ENCODE measurements at places on chromosomes 5 and 9.

DNA sequence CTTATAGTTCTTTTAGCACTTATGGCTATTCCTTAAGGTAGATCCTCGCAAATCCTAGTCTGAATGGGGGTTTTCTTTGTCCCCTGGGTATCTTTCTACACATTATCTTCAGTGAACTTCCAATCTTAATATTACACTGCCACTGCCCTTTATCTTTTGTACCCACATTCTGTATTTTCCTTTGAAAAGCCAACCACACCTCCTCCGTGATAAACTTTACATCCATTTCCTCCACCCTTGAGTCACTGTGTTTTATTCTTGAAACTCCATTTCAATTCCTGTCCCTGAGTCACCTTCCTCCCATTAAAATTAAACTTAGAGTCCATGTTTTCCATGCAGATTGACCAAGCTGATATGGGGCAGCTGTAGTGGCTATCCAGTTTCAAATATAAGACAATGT is 43.2 kb upstream of the RICTOR start:
- H3K4me1 ChIP-seq = peaks cover 9% of the 10 kb centered on the region
- H3K27me3 ChIP-seq = no peaks in the 10 kb centered on the region
- no peak for DNase-seq
- H3K27ac ChIP-seq = no peak overlapping the region
- no peaks in the 10 kb centered on the region for H3K36me3 ChIP-seq

DNA sequence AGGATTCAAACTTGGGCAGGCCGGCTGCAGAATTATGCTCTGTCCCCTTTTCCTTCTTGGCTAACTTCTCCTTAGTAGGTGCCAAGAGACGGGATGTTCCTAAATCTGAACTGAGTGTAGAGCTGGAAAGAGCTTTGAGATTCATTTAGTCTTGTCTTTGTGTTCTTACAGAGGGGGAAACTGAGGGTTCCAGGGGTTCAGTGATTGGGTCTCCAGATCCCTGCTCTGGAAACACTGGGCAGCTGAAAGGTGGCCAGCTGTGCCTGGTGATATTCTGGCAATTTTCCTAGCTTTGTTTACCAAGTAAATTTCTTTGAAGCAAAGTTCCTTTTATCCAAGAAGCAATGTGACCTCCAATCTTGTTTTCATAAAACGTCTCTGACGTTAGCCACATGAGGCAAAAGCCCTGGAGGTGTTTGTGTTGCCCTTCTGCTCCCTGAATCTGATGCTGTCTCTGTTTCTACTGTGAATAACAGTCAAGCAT is 288.7 kb downstream of the ZSWIM6 start:
- no peaks in the 10 kb centered on the region for H3K4me1 ChIP-seq
- no peak overlapping the region for H3K4me3 ChIP-seq
- no peaks in the 10 kb centered on the region for H3K36me3 ChIP-seq
- no peak for DNase-seq
- H3K27me3 ChIP-seq = no peaks in the 10 kb centered on the region
- no peak overlapping the region for H3K27ac ChIP-seq

GRCh38 chr5:128271859-128272464 is 188.4 kb downstream of the SLC12A2 start:
- no peaks in the 10 kb centered on the region for H3K27me3 ChIP-seq
- H3K4me3 ChIP-seq = no peak overlapping the region
- no peak overlapping the region for H3K27ac ChIP-seq
- DNase-seq = no peak
- peaks cover 82% of the 10 kb centered on the region for H3K36me3 ChIP-seq
- H3K4me1 ChIP-seq = no peaks in the 10 kb centered on the region

DNA sequence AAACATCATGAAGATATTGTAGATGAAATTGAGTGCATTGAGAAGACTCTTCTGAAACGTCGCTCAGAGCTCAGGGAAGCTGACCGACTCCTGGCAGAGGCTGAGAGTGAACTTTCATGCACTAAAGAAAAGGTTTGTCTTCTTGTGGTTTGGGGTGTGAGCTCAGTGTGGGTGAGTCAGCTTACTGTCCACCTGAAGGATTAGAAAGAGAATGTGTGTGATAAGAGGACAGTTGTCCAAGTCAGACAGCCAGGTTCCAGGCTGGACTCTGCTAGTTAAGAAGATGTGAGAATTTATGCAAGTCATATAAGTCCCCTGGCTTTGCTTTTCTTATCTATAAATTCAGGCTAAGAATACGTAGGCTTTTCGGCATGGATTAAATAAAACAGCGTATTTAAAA is 46.9 kb downstream of the RAB14 start:
- H3K27ac ChIP-seq = peak overlapping the region; percentile 47
- peaks cover 54% of the 10 kb centered on the region for H3K36me3 ChIP-seq
- H3K4me3 ChIP-seq = no peak overlapping the region

- no peak overlapping the region for H3K4me3 ChIP-seq
- H3K27me3 ChIP-seq = peaks cover 5% of the 10 kb centered on the region
- H3K4me1 ChIP-seq = no peaks in the 10 kb centered on the region
- no peaks in the 10 kb centered on the region for H3K36me3 ChIP-seq
- H3K27ac ChIP-seq = no peak overlapping the region
- no peak for DNase-seq
Measured at GRCh38 chr5:121151534-121151933, 687.4 kb downstream of the PRR16 start.

- no peaks in the 10 kb centered on the region for H3K4me1 ChIP-seq
- DNase-seq = no peak
- H3K27me3 ChIP-seq = no peaks in the 10 kb centered on the region
- H3K36me3 ChIP-seq = no peaks in the 10 kb centered on the region
Measured at GRCh38 chr5:167861129-167861927, 430.1 kb upstream of the WWC1 start.

DNA sequence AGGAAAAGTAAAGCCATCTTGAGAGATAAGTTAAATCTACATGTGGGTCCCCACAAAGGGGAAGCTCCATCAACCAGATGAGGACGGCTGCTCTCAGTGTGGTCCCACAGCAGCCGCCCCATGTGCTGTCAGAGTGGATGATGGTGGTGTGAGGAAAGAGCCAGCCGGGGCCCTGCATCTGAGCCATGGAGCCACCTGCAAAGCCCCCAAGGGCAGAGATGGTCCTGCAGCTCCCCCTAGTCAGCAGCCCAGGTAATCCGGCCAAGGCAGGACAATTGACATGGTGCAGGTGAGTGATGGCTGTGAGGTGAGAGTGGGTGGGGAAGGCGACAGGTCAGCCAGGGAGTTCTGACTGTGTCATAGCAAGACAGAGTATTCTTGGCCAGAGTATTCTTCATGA is 458.8 kb downstream of the ICE1 start:
- DNase-seq = no peak
- H3K4me1 ChIP-seq = no peaks in the 10 kb centered on the region
- no peak overlapping the region for H3K27ac ChIP-seq
- no peaks in the 10 kb centered on the region for H3K36me3 ChIP-seq
- no peak overlapping the region for H3K4me3 ChIP-seq
- peaks cover 14% of the 10 kb centered on the region for H3K27me3 ChIP-seq

DNA sequence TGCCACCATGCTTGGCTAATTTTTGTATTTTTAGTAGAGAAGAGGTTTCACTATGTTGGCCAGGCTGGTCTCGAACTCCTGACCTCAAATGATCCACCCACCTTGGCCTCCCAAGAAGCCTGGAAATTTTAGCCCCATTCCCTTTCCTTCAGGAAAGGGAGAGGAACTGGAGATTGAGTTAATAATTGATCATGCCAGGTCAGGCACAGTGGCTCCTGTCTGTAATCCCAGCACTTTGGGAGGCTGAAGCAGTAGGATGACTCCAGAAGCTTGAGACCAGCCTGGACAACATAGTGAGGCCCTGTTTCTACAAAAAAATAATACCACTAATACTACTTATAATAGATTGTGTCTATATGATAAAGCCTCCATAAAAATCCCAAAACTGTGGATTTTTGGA is 124.6 kb downstream of the UNC13B start:
- H3K4me1 ChIP-seq = peaks cover 6% of the 10 kb centered on the region
- no peak for DNase-seq
- no peaks in the 10 kb centered on the region for H3K27me3 ChIP-seq

- H3K4me1 ChIP-seq = no peaks in the 10 kb centered on the region
- no peak overlapping the region for H3K27ac ChIP-seq
- no peaks in the 10 kb centered on the region for H3K27me3 ChIP-seq
Measured at GRCh38 chr9:7130266-7130820, 372.6 kb downstream of the KDM4C start.

- H3K27me3 ChIP-seq = no peaks in the 10 kb centered on the region
- H3K27ac ChIP-seq = no peak overlapping the region
- no peaks in the 10 kb centered on the region for H3K4me1 ChIP-seq
- no peak overlapping the region for H3K4me3 ChIP-seq
- DNase-seq = no peak
Measured at GRCh38 chr5:60789551-60789950, 54.5 kb downstream of the ELOVL7 start.

DNA sequence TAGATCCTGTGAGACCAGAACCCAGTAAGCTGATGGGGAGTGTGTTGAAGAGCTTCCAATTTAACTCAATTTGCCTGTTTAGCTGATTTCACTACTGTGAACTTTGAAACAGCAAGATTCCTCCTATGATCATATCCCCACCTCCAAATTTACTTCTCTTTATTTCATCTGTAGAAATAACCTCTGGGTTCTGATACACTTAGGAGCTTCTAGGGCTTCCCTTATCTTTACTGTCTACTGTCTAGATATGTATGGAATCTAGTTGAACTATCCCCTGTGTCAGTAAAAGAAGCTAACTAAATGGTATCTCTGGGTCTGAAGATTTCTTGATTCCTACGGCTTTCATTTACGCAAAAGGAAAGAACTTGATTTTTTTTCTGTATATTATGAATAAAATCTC is 116.8 kb downstream of the GCNT1 start:
- H3K27me3 ChIP-seq = no peaks in the 10 kb centered on the region
- no peak for DNase-seq
- no peak overlapping the region for H3K27ac ChIP-seq

GRCh38 chr9:5714501-5715401 is 85.8 kb downstream of the RIC1 start:
- H3K36me3 ChIP-seq = peaks cover 41% of the 10 kb centered on the region
- H3K4me3 ChIP-seq = no peak overlapping the region
- DNase-seq = no peak
- peak overlapping the region; percentile 12 for H3K27ac ChIP-seq
- no peaks in the 10 kb centered on the region for H3K27me3 ChIP-seq

GRCh38 chr9:73597039-73597438 is 445.4 kb downstream of the ANXA1 start:
- no peaks in the 10 kb centered on the region for H3K36me3 ChIP-seq
- DNase-seq = no peak
- no peak overlapping the region for H3K27ac ChIP-seq
- H3K4me1 ChIP-seq = no peaks in the 10 kb centered on the region

DNA sequence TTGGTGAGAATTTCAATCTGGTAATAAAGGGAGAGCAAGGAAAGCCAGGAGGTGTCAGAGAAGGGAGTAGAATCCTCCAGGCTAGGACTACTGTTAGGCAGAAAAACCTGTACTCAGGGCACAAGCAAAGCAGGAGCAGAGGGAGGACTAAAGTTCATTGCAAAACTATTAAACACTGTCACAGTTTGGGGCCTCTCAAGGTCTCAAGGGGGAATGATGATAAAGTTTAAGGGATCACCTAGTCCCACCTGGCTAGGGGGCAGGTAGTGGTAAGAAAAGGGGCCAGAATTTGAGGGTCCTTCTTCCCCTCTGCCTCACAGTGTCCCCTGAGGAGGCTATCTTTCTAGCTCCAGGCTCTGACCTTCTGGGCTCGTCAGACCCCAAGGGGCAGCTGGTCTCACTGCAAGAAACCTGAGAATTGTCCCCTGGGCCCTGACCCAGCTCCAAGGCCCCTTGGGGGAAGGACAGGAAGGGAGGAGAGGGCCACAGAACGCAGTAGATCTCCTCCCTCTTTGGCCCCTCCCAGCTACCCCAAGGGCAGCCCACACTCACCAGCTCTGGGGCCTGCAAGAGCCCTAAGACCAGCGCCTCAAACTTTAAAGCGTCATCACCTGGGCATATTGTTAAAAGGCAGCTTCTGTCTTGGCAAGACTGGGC is 974 bp downstream of the CCDC69 start:
- no peak overlapping the region for H3K27ac ChIP-seq
- no peak for DNase-seq
- H3K4me3 ChIP-seq = no peak overlapping the region
- no peaks in the 10 kb centered on the region for H3K4me1 ChIP-seq

DNA sequence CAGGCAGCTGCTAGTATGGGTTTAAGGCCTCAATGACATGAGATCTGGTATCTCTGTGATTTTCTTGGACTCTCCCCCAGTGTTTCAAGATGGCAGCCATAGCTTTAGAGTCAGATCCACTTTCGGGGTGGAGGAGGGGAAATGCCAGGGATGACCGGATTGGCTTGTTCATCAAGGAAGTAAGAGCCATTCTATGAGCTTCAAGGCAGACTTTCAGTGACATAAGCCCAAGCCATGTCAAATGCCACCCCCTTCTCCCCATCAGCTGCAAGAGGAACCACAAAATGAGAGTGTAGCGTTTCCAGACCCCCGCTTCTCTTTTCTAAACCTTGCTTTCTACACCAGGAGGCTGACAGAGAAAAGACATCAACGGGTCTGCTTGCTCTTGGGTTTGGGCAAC is 271.8 kb downstream of the PSAT1 start:
- no peaks in the 10 kb centered on the region for H3K27me3 ChIP-seq
- no peak overlapping the region for H3K27ac ChIP-seq
- H3K4me1 ChIP-seq = peaks cover 15% of the 10 kb centered on the region
- H3K36me3 ChIP-seq = no peaks in the 10 kb centered on the region
- H3K4me3 ChIP-seq = no peak overlapping the region

GRCh38 chr5:138177941-138178515 is 402 bp downstream of the BRD8 start:
- H3K4me3 ChIP-seq = peak overlapping the region; percentile 61
- H3K27ac ChIP-seq = peak overlapping the region; percentile 58
- no peaks in the 10 kb centered on the region for H3K4me1 ChIP-seq
- no peaks in the 10 kb centered on the region for H3K27me3 ChIP-seq

DNA sequence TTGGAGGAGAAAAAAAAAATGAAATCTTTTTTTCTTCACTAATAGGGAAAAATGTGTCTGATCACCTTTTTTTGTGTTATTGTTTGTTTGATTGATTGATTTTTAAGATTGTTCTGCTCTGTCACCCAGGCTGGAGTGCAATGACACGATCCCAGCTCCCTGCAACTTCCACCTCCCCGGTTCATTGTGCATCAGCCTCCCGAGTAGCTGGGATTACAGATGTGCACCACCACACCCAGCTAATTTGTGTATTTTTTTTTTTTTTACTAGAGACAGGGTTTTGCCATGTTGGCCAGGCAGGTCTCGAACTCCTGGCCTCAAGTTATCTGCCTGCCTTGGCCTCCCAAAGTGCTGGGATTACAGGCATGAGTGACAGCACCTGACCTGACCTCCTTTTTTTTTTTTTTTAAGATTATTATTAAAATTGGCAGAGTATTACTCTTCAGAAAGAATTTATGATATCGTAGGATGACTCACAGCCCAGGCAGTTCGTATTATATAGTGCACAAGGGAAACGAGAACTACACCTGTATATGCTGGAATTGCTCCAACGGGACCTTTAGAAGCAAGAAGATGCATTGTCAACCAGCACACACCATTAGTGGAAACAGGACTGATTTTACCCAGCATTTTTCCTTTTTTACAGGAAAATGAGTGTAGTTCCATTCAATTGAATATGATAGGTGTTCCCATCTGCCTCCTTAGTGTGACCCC is 27.7 kb downstream of the FUBP3 start:
- no peak overlapping the region for H3K4me3 ChIP-seq
- H3K27me3 ChIP-seq = no peaks in the 10 kb centered on the region
- H3K27ac ChIP-seq = no peak overlapping the region
- DNase-seq = no peak
- peaks cover 25% of the 10 kb centered on the region for H3K36me3 ChIP-seq
